Astrocyte (in vitro differentiated cells and primary cell): ENCODE measurements at places on chromosomes 5 and 9. TPM values are rescaled to one million over a fixed set of nuclear protein-coding genes. Genes with fewer than 3 reads are reported as not detected.

- peaks cover 6% of the 10 kb centered on the region for H3K36me3 ChIP-seq
- no peaks in the 10 kb centered on the region for H3K27me3 ChIP-seq
- H3K4me1 ChIP-seq = peaks cover 14% of the 10 kb centered on the region
Measured at GRCh38 chr5:157743163-157744050, at the start of gene LSM11. Gene LSM11, plus strand, starts transcription at chr5:157743712. Its CDS starts 39 bp downstream, at chr5:157743751.

DNA sequence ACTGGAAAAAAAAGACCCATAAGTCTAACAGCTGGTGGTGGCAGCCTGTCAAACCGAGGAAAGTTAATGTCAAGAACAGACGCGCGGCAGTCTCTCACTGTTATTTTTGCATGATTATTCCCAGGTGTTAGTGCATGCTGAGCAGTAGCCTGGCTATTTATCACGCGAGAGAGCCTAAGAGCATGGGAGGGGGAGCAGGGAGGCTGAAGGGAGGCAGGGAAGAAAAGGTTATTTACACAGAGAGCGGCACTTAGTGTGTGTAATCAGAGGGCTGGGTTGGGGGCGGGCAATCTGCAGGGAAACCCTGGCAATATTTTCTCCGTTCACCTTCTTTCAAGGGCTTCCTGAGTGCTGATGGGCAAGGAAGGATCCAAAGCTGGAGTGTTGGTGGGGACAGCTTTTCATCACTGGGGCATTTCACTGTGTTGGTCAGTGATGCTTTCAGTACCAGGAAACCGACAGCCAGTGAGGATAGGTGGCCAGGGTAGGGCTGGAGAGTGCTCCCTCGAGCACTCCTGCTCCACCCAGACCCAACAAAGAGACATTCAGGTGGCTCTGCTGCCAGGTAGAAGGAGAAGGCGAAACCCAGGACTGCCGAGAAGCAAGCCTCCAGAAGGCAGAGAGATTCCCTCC, 39.6 kb downstream of the ZNF608 start:
- no peaks in the 10 kb centered on the region for H3K36me3 ChIP-seq
- no peak overlapping the region for H3K27ac ChIP-seq
- peak overlapping the region; percentile 27 for H3K4me3 ChIP-seq
- peak; percentile 53 for DNase-seq
- H3K27me3 ChIP-seq = no peaks in the 10 kb centered on the region

EPB41L4A gene
- total RNA-seq = 8.2 and 11.1 TPM in 2 replicates

DNA sequence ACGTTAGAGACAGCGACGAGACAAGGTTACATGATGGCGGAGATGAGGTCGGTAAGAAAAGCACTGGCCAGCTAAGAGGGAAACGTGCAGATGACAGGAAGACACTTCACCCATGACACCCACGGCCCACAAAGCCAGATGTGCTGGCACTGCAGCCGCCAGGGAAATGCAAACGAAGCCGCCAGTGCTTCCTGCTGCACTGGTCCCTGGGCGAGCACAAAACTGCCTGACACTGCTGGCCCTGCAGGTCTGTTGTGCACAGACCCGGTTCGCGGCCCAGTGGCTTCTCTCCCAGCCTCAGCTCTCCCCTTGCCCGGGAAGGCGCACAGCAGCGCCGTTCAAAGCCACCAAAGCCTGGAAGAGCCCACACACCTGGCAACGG, 20.3 kb downstream of the QSOX2 start:
- H3K27ac ChIP-seq = no peak overlapping the region
- H3K4me3 ChIP-seq = no peak overlapping the region
- peaks cover 27% of the 10 kb centered on the region for H3K4me1 ChIP-seq
- no peak for DNase-seq

DNA sequence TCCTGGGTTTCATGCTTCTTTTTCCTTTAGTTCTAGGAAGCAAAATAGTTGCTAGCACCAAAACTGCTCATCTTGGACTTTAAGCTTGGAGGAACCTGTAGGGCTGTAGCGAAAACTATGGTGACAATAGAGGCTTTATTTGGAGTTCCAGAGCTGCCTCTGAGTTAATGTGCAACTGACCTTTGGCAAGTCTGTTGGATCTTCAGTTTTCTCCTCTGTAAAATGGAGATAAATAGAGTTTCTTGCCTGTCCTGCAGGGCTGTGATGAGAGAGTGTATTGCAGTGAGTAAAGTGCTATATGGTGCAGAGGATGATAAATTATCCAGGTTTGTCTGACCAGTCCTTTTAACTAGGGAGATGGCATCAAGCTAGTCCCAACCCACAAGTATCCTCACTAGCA, 417.0 kb downstream of the MAN2A1 start:
- no peak overlapping the region for H3K4me3 ChIP-seq
- H3K27me3 ChIP-seq = no peaks in the 10 kb centered on the region
- no peak for DNase-seq
- no peaks in the 10 kb centered on the region for H3K4me1 ChIP-seq
- H3K27ac ChIP-seq = no peak overlapping the region

- H3K27ac ChIP-seq = no peak overlapping the region
- no peak overlapping the region for H3K4me3 ChIP-seq
- no peaks in the 10 kb centered on the region for H3K4me1 ChIP-seq
- no peaks in the 10 kb centered on the region for H3K27me3 ChIP-seq
Measured at GRCh38 chr5:79774171-79774854, 84.7 kb downstream of the CMYA5 start.

DNA sequence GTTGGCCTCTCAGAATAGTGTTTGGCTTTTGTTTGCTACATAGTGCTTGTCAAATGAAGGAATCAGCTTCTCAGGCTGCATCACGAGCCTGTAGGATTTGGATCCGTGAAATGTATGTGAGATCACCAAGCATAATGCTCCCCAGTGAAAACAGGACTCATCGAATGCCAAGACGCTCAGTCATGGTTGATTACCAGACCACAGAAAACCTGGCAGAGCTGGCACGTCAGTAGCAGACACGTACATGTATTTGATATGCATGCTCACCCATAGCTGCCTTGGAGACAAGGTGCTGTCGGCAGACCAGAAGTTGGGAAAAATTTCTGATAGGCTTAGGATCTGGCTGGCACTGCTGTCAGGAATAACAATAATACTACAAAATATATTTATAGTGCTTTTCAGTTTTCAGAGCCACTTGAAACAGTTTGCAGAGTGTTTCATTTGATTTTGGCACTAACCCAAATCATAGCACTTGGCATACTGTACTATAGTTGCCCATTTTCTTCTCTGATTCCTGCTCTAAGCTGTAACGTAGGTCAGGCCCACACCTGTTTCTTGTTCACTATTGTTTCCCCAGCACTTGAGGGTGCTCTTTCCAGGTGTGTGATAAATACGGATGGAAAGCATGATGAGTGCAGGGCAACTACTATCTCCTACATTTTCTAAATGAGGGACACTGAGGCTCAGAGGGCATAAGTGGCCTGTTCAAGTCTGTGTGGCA, 226.1 kb downstream of the NR3C1 start:
- peak; percentile 100 for DNase-seq
- H3K27me3 ChIP-seq = no peaks in the 10 kb centered on the region
- no peaks in the 10 kb centered on the region for H3K36me3 ChIP-seq
- H3K27ac ChIP-seq = peak overlapping the region; percentile 97
- no peak overlapping the region for H3K4me3 ChIP-seq

DNA sequence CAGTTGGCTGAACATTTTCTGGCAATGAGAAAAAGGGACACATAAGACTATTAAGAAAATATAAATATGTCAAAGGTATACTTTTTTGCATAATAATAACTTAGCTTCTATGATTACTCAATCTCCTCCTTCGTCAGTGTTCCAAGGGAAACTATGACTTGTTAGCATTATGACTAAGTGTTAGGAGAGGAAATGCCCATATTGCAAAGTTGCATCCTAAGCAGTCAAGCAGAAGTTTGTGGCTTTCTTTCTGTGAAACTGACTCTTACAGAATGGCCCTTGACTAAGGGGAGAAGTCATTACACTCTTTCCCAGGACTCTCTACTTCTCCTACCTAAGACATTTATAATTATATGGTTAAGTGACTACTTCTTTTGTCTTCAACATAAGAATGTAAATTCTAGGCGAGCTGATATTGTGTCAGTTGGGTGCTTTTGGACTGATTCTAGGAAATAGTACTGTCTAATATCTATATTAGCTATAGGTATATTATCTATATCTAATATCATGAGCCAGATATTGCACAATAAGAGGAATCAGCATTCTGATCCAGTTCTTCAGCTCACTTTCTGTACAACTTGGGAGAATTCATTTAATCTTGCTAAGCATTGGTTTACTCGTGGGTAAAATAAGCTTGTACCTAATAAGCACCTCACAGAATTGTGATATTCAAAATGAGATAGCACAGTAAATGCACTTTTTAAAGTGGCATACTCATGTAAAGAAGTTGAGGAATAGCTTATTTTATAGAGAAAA, 16.4 kb upstream of the SPINK6 start:
- DNase-seq = peak; percentile 81
- H3K4me3 ChIP-seq = no peak overlapping the region
- H3K27ac ChIP-seq = no peak overlapping the region
- H3K27me3 ChIP-seq = no peaks in the 10 kb centered on the region
- no peaks in the 10 kb centered on the region for H3K4me1 ChIP-seq

HMGXB3 gene
- 58.1 and 58.6 TPM in 2 replicates for total RNA-seq

DNA sequence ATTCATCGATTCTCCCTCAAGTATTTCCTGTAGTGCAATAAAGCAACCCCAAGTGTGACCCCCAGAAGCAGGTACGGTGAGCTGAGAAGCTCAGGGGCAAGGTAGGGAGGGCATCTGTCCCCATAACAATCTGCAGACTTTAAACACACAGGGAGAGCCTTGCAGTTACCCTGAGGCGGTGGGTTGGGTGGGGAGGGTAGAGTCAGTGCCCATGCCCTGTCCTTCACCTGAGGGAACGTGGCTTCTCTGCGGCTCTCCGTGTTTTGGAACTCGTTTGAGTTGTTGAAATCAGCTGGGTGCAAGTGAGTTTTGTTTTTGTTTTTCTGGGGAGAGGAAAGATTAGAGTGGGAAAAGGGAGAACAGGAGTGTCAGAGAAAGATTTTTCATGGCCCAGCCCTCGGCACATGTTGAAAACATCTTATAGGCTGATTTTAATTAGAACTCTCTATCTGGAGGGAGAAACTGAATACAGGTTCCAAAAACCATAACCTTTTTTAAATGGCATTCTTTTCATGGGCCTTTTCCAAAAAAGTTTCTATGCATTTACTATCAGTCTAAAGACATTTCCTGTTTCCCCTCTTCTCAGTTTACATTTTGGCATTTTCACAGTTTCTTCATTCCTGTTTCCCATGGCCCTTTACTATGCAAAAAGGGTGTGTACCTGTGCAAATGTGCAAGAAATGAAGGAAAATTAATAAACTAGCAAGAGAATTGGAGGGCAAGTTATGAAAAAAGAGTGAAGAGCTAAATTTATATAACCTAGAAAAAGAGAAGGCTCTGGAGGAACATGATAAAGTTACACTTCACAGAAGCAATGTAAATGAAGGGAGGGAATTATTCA, 266.5 kb upstream of the VLDLR start:
- no peaks in the 10 kb centered on the region for H3K36me3 ChIP-seq
- no peak overlapping the region for H3K27ac ChIP-seq
- no peak for DNase-seq

- no peak for DNase-seq
- H3K27me3 ChIP-seq = no peaks in the 10 kb centered on the region
- peaks cover 19% of the 10 kb centered on the region for H3K4me1 ChIP-seq
- no peaks in the 10 kb centered on the region for H3K36me3 ChIP-seq
- H3K27ac ChIP-seq = no peak overlapping the region
- H3K4me3 ChIP-seq = no peak overlapping the region
Measured at GRCh38 chr5:57181154-57181553, 7.3 kb downstream of the GPBP1 start.

DNA sequence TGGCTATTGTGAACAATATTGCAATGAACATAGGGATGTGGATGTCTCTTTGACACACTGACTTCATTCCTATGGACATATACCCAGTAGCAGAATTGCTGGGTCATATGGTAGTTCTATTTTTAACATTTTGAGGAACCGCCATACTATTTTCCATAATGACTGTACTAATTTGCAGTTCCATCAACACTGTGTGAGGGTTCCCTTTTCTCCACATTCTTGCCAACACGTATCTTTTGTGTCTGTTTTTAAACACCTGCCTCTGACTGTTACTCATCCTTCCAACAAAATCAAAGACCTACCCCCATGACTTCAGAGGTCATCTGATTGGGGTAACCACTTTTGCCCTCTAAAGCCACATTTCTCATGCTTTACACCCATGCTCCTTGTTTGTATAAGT, 133.5 kb downstream of the MED27 start:
- H3K36me3 ChIP-seq = no peaks in the 10 kb centered on the region
- no peak overlapping the region for H3K4me3 ChIP-seq
- no peak for DNase-seq
- no peak overlapping the region for H3K27ac ChIP-seq

- H3K4me1 ChIP-seq = peaks cover 28% of the 10 kb centered on the region
- DNase-seq = no peak
- peaks cover 15% of the 10 kb centered on the region for H3K36me3 ChIP-seq
- no peak overlapping the region for H3K27ac ChIP-seq
Measured at GRCh38 chr5:72177538-72177937, 70.3 kb downstream of the MAP1B start.

GRCh38 chr5:172399336-172399735, 55.0 kb downstream of the SH3PXD2B start:
- peaks cover 27% of the 10 kb centered on the region for H3K4me1 ChIP-seq
- H3K27me3 ChIP-seq = no peaks in the 10 kb centered on the region
- no peak overlapping the region for H3K4me3 ChIP-seq
- no peak overlapping the region for H3K27ac ChIP-seq
- DNase-seq = peak; percentile 74

DNA sequence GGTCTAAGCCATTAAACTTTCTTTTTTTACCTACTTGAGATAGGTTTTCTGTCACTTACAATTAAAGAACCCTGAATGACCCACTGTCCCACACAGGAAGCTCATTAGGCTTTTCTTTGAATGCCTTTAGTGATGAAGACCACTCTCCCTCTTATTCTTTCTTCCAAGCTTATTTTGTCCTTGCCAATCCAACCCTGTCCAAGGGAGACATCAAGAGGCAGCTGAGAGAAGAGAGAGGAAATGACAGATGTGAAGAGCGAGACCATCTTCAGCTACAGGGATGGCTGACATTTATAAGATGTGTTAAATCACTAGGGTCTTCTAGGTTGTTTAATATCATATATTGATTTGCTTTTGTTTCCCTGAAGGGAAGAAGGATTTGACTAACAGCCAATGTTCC, 133.5 kb downstream of the FAM114A2 start:
- H3K4me3 ChIP-seq = no peak overlapping the region
- DNase-seq = no peak
- H3K36me3 ChIP-seq = no peaks in the 10 kb centered on the region
- no peak overlapping the region for H3K27ac ChIP-seq

GRCh38 chr5:155616779-155617392, 603.3 kb downstream of the KIF4B start:
- H3K36me3 ChIP-seq = no peaks in the 10 kb centered on the region
- DNase-seq = no peak
- H3K27me3 ChIP-seq = no peaks in the 10 kb centered on the region
- H3K4me1 ChIP-seq = no peaks in the 10 kb centered on the region

- H3K27ac ChIP-seq = no peak overlapping the region
- no peak overlapping the region for H3K4me3 ChIP-seq
- no peak for DNase-seq
- H3K27me3 ChIP-seq = no peaks in the 10 kb centered on the region
- H3K4me1 ChIP-seq = no peaks in the 10 kb centered on the region
Measured at GRCh38 chr9:23590276-23591000, 235.6 kb downstream of the ELAVL2 start.

ADRB2 gene
- 0.62 and 0.64 TPM in 2 replicates for total RNA-seq
